AML-193 (cell line): ENCODE measurements at places on chromosomes 7 and 10.

DNA sequence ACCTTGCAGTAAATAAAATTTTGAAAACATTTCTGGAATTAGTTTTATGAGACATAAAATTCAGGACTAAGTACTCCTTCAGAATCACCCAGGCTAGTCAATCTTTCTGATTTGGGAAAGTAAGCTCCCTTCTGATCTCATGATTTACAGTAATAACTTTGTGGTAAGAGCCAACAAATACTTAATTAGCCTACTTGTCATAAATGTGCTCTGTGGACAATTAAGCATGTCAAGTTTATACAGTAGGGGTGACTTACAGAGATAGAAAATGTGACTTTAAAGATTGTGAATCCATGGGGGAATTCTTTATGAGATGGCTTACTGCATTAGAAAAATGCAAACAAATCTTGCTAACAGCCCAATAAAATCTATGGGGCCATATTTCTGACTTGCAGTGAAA, 616.9 kb upstream of the GHITM start:
- DNase-seq, result no peak

DNA sequence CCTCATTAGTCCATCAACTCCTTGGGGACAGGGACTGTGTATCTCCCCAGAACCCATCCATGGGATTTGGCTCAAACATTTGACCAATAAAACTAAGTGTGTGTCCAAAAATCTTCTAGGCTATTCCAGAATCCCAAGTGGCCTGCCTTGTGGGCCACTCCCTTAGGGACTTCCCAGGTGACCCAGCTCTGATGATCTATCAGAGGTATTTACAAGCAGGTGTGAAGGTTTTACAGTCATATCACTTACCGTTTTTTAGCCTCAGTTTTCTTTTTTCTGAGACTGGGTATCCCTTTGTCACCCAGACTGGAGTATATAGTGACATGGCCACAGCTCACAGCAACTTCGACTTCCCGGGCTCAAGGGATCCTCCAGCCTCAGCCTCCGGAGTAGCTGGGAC, 64.4 kb downstream of the PIP4K2A start:
- DNase-seq, result no peak

DNA sequence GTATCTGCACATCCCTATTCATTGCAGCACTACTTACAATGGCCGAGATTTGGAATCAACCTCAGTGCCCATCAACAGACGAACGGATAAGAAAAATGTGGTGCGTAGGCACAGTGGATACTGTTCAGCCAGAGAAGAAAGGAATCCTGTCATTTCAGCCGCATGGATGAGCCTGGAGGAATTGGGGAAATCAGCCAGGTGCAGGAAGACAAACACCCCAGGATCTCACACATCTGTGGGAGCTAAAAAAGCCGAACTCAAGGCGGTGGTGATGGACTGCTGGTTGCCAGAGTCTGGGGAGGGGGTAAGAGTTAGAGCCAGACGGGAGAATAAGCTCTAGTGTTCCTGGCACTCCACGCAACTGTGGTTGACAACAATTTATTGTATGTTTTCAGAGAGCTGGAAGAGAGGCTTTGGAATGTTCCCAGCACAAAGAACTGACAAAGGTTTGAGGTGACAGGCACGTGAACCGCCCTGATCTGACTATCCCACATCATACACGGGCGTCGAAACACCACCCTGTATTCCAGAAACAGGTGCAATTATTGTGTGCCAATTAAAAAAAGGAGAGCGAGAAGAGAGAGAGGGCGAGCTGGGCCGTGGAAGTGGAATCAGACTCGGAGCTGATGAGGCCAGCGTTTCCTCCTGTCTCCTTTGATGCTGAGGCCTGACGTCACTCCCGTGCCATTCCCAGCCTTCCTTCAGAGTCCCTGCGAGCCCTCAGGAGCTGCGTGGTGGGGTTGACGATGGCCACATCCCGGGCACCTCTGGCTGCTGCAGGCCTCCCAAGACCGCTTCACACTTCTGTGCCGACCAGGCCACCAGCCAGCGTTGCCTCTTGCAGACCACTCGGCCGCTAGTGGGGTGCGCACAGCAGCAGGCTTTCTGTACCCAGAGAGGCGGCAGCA, 189.5 kb downstream of the DNAJB6 start:
- DNase-seq, result no peak

DNA sequence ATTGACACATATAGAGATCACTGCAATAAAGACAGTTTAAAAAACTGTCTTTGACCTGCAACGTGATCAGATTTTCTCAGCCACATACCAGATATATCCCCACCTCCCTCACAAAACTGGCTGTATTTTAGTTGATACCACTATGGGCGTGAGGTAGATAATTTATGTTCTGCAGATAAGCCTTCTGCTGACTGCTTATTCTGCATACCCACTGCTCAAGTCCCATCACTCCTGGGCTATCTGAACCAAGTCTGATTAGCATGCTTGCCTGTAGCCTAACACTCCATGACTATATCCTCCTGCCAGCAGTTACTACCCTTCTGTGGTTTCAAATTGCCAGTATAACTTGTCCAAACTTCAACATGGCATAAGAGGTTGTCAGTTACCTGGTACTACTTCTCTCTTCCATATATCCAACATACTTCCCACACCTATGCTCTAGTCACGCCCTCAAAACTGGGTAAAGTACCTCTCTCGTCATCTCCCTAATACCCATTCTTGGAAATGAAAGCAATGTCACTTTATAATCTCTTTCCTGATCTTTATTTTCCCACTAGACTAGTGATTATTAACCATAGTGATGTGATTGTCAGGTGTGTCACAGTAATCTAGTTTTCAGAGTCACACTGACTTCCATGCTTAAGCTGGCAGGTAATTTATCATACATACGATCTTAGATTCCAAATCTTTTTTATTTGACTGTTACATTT, 70.7 kb downstream of the MALSU1 start:
- no peak for DNase-seq

DNA sequence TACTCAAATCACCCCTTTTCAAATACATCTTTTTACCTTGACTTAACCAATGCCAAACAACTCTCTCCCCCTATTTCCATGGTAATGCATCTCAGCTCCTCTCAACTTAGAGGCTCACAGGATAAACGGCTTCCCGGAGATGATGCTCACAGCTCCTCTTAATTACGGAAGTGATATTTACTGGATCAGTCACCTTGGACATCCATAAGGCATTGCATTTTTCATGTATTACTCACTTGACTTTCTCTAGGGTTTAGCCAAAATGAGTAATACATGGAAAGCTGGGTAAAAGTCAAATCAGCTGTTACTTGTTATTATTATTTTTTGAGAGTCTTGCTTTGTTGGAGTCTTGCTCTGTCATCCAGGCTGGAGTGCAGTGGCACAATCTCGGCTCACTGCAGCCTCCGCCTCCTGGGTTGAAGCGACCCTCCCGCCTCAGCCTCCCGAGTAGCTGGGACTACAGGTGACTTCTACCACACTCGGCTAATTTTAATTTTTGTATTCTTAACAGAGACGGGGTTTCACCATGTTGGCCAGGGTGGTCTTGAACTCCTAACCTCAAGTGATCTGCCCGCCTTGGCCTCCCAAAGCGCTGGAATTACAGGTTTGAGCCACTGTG, 73.3 kb upstream of the RHEB start:
- no peak for DNase-seq

DNA sequence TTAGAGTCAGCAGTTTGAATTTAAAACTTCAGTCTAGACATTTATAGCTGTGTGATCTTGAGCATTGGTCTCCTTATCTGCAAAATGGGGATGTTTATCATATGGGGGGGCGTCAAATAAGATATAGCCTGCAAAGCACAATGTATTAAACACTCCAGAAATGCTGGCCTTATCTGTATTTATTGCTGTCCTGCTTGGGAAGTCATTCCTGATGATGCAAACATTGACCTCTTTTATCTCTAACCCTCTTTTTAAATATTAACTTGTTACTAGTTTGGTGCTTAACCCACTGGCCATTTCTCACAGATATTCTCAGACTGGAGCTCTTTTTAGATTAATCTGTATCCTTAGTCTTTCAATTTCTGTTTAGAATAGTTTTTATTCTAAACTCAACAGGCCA, 13.2 kb downstream of the MRPS33 start:
- no peak for DNase-seq

DNA sequence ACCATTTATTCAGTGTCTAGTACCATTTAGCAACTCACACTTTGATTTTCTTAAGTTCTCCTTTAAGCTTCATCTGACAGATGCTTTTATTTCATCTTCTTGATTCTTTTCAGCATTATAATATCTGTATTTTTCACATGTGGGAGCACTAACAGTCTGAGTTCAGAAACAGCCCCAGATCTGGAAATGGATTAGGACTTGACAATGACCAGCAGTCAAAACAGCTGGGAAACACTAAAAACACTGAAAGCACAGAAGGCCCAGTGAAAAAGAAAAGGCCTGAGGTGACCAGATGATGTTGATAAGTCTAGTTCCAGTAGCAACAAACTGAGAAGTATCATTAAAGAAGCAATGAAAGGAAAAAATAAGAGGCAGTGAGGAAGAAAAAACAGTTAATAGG, 304.7 kb upstream of the MYO3A start:
- DNase-seq, result no peak

- no peak for DNase-seq
These were observed 229.8 kb upstream of the LRRN3 start for GRCh38 chr7:110861163-110861562.

DNA sequence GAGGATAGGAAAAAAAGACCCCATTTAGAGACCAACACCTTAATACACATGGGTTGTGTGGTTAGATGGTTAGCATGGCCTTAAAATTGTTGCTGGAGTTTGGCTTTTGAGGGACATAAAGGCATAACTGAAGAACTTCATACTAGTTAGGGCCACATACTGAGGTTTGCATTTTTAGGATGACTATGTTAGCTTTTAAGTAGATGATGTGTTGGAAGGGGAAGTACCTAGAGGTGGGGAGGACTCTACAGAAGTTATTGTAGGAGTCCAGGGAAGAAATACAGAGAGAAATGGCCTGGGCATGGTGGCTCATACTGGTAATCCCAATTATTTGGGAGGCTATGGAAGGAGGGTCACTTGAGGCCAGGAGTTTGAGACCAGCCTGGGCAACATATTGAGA, 40.5 kb downstream of the ENTPD1 start:
- DNase-seq, result no peak

- DNase-seq, result no peak
These were observed 1.3 kb upstream of the BLVRA start for GRCh38 chr7:43757073-43757720.

- DNase-seq, result no peak
These were observed 9.9 kb downstream of the IQCE start for GRCh38 chr7:2568521-2569223.

DNA sequence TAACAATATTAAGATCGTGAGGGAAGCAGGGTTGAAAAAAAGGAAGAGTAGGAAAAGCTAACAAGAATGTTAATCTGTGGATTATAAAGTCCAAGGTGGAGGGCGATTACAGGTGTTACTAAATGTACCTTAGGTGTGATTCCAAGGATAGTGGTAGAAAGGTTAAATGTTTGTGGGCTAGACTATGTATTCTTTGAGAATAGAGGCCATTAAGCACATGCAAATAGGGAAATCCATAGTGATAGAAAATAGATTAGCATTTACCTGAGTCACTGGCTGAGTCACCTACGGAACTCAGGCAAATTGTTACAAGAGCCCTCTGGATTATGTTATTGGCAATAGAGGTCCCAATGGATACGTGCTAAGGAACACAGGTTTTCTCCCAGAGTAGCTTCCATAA, 9.0 kb downstream of the MGAM2 start:
- DNase-seq, result no peak

GRCh38 chr7:107920048-107920772, 29.2 kb downstream of the DLD start:
- DNase-seq, result no peak

DNA sequence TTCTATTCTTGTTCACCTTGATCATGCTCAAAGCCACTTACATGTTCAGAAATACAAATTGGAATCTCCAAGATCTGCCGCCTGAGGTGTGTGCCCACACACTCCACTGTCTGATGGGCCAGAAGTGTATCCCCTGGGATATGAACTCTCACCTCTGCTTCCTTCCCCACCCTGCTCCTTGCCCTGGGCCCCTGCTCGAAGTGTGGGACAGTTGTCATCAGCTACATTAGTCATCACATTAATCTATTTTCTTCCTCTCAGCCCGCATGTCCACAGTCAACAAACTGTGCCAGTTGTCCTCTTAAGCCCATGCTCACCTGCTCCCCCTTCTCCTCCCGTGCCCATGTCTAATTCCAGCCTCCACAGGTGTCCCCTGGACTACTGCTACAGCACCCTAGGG, 154.7 kb downstream of the PTPN20 start:
- no peak for DNase-seq

DNA sequence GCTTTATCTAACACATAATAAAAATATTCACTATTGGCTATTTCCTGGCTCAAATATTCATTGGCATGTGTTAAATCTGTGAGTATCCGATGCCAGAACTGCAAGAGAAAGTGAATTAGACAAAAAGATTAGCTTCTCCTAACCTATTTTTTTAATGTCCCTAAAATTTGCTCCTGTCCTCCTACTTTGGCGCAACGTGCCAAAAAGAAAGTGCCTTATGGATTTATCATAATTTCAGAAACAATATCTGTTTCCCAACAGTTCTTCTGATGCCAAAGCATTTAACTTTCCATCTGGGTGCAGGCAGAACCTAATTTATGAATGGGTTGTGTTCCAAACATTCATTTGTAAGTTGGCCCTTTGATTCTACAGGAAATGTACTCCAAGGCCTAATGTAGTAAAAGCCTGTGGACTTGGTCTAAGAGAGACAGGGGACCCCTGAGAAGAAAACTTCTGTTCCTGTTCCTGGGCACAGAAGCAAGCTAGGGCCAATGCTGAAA, 15.4 kb downstream of the PIP4K2A start:
- no peak for DNase-seq

GRCh38 chr10:104144931-104145330, 23.0 kb downstream of the SFR1 start:
- DNase-seq, result no peak

- no peak for DNase-seq
These were observed 172.4 kb downstream of the FZD1 start for GRCh38 chr7:91436655-91437054.

DNA sequence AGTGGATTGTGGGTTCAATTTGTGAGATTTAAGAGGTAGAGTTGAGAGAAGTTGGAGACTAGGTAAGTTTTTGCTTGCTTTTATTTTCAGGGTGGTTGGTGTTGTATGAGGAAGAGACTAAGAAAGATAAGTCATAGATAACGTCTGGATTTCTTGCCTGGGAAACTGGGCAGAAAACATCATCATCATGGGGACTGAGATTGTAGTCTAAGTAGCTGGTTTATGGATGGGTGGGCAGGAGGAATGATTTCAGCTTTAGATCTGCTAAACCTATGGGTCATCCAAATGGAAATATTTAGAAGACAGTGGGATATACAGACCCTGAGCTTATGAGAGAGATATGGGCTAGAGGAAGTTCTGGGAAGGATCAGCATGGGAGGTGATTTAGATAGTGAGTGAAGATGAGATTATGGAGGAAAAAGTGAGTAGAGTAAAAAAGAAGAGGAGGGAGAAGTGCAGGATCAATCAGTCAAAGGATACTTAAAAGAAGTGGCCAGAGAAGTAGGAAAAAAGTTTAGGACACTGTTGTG, 169.8 kb downstream of the WNT2 start:
- DNase-seq, result no peak

GRCh38 chr7:71348821-71349681, 217.1 kb downstream of the GALNT17 start:
- DNase-seq, result no peak

- DNase-seq, result no peak
These were observed 113.4 kb downstream of the POU6F2 start for GRCh38 chr7:39091145-39091544.
